NCI-H524 (cell line): ENCODE measurements at places on chromosomes 16 and 17.

GRCh38 chr17:12998874-12999273 is 19.0 kb downstream of the ELAC2 start:
- DNase-seq: no peak

DNA sequence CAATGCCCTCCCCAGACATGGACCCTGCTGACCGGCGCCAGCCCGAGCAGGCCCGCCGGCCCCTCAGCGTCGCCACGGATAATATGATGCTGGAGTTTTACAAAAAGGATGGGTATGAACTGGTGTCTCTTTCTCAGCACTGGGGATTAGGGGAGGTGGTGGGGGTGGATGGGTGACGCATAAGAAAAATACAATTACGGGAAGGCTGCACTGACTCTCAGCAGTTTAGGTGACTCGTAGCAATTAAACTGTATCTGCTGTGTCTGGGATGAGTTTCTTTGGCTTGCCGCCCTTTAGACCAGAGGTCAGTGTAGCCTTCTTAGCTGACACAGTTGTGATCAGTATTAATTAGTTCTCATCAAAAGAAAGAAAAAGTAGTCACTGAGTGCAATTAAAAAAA is 59.0 kb downstream of the ELAC2 start:
- no peak for DNase-seq

GRCh38 chr16:11915114-11915643 is 577 bp downstream of the GSPT1 start:
- DNase-seq: no peak

DNA sequence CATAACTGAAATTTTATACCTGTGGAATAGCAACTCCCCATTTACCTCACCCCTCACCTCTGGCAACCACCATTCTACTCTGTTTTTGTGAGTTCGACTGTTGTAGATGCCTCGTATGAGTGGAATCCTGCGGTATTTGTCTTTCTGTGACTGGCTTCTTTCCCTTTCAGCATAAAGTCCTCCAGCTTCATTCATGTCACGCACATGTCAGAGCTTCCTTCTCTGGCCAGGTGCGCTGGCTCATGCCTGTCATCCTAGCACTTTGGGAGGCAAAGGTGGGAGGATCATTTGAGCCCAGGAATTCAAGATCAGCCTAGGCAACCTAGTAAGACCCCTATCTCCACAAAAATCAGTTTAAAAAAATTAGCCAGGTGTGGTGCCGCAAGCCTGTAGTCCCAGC is 278.4 kb downstream of the PARN start:
- DNase-seq: no peak

- DNase-seq: no peak
These were observed 24.3 kb upstream of the ZNF652 start for GRCh38 chr17:49386373-49386772.

- no peak for DNase-seq
These were observed 16.2 kb downstream of the NCOR1 start for GRCh38 chr17:16199093-16199492.

GRCh38 chr17:45287526-45288500 is 25.9 kb upstream of the SPATA32 start:
- DNase-seq: peak; percentile 93

- DNase-seq: no peak
These were observed 61.9 kb downstream of the ZFHX3 start for GRCh38 chr16:72985995-72986394.

GRCh38 chr16:10213748-10214147 is 31.5 kb upstream of the GRIN2A start:
- no peak for DNase-seq

DNA sequence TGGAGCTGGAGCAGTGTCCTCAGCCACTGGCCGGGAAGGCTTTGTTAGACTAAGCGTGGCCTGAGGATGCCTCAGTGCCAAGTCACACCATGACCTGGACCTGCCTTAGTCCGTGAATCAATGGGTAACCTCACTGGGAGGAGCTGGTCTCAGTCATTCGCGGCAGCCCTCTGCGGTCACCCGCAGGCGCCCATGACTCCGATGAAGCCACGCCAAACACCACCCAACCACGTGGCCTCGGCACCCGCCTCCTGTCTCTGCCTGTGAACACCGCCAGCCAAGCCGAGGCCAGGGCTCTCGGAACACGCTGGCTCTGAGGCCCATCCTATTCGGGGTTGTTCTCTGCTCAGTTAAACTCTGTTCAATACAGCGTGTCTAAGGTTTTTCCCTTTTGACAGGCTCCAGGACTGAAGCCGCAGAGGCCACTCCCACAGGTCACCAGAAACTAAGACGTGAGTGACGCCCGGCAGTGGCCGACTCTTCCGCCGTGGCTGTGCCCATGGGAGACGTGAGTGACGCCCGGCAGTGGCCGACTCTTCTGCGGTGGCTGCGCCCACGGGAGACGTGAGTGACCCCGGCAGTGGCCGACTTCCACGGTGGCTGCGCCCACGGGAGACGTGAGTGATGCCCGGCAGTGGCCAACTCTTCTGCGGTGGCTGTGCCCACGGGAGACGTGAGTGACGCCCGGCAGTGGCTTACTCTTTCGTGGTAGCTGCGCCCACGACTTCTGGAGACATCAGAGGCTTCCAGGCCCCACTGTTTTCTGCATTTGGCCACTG is 16.8 kb upstream of the PABPN1L start:
- DNase-seq: no peak

DNA sequence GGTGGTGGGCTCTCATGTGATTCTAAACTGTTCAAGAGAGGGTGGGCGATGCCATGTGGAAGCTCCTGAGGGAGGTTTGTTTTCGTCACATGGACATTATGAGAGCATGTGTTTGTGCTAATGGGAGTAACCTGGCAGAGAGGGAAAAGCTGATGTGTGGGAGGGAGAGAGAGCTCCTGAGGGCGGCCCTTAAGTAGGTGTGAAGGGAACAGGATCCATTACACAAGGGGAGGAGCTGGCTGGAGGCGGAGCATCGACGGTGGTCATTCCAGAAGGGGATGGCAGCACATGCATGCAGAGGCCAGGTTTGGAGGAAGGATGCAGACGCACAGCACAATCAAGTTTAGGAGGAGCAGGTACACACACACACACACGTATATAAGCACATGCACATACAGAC is 197.5 kb downstream of the RPTOR start:
- no peak for DNase-seq

- peak; percentile 70 for DNase-seq
These were observed 30.3 kb downstream of the CPSF4L start for GRCh38 chr17:73231395-73231794.

GRCh38 chr17:75819678-75820077 is 24.5 kb downstream of the UNC13D start:
- DNase-seq: no peak

GRCh38 chr17:82487910-82488309 is 29.4 kb downstream of the NARF start:
- peak; percentile 45 for DNase-seq

DNA sequence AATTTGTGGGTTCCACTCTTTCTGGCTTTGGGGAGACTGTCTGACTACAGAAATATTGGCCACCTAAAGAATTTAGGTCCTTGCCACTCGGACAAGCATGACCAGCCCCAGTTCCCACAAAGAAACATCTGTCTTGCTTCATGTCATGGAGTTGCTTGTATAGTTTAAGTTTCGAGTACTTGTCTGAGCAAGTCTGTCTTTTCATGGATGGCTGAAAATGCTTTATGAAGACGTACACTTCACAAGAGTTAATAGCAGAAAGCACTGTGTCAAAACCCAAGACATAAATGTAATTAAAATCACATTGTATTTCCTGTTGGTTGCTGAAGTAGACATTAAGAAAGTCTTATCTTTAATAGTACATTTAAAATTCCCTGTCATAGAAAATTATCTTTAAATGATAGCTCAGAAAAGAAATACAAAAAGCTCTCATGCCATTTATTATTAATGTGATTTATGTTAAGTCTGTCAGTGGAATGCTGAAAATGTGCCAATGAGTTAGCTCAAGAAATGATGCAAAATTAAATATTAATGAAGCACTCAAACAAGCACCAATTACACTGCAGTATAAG is 29.8 kb upstream of the XYLT2 start:
- DNase-seq: no peak

GRCh38 chr16:81181013-81181720 is 57.3 kb upstream of the BCO1 start:
- peak; percentile 64 for DNase-seq

- no peak for DNase-seq
These were observed 121.4 kb upstream of the CORO6 start for GRCh38 chr17:29744121-29744520.

DNA sequence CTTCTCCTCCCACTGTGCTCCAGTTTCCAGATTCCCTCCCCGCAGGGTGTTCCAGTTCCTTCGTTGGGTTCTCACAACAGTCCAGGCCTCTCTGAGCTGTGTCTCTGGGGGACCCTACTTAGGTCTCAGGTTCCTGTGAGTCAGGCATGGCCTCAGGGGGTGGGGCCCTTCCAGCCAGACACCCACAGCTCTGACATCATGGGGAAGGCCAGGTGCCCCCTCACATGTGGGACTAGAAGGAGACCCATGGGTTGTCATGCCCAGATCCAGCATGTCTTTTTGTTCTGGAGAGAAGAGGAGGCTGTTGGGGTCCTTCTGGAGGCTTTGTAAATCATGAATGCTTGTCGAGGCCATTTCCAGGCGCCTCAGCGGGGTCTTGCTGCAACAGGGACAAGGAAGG is 32.0 kb upstream of the NDRG4 start:
- DNase-seq: no peak

- DNase-seq: peak; percentile 36
These were observed 6.4 kb downstream of the NECAB2 start for GRCh38 chr16:83974475-83974874.

DNA sequence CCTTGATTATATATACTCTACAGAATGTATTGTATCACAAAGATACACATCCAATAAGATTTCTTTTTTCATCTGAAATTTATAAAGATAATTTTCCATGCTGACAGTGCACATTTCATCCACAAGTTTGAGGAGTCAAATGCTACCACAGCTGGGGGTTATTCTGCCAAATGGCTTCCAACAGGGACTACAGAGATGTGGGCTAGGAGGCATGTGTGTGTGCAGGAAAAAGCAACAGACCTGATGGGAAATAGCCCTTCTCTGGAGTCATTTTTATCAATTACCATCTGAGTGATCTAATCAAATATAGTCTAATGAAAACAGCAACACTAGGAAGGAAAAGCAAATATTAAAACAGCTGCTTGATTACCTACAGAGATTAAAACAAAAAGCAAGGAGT is 290.5 kb downstream of the CEP112 start:
- no peak for DNase-seq

DNA sequence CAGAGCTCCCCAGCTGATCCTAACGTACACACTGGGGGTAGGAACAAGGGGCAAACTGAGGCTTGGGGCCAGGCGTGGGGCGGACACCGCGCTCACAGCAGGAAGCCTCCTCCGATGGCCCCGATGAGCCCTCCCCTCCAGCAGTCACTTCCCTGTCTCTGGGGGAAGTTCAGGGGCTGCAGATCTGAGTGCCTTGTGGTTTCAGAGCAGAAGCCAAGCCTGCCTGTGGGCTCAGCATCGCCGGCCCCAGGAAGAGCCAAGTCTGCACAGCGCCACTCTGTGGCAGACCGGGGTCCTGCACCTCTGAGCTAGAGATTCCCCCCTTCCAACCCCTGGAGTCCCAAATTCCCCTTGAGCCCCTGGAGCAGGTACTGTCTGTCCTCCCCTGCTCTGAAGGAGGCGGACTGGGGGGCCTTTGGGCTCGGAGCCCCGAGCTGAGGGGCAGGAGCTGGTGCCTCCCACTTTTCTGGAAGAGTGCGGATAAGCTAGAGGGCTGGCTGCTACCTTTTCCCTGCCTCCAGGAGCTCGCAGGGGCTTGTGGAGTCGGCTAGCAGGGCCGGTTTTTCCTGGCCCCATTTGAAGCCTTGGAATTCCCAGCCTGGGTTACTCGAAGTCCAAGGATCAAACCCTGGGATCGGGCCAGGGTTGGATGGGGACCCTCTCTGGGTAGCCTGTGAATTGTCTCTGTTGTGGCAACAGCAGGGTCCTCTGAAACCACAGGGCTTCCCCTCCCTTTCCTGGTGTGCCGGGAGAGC is 2.9 kb downstream of the GSE1 start:
- peak; percentile 91 for DNase-seq

DNA sequence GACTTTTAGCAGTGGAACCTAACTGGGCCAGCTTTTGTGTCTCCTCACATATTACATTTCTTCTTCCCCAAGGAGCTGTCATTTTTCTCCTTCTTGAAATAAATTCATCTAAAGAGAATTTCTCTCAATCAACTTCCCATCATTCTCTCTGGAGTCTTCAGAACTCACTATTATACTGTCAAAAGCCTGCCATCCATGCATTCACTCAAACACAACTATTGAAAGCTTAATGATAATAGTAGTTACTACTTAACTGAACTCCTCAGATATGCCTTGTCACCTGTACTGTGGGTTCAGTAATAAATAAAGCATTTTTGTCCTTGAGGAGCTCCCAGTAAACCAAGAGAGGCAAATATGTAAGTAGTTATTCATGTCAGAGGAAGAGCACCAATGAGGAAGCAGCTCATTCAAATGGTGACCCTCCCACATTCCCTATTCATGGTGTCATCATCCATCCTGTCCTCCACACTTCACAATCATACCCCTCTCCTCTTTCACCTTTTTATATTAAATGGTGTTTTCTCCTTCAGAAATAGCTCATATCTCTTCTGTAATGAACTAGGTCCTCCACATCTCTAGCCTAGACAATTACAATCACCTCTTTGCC is 162.6 kb downstream of the CA10 start:
- no peak for DNase-seq

DNA sequence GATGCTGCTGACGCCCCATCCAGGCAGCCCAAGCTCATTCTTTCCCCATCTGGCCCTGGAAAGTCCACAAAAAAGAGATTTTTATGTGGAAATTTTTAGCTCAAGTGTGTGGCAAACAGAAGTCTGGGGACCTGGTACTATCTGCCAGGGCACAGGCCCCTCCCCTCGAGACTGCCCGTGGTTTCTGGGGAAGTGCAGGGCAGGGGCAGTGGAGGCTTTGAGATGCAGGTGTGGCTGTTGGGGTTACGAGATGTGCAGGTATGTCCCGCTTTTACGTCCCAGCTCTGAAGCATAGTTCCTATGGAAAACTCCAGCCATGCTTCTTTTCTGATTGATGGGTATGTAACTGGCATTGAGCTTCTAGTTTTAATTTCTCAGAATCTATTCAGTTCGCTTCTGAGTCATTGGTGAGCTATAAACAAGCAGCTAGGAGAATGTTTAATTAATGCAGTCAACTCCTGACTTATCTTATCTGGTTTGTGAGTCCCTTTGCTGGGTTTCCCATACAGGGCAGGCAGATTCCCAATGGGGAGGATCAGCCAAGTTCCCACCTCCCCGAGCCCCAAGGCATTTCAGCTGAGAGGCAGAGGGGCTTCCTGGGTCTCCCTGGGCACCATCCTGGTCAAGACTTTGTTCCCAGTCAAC is 16.2 kb downstream of the TBX4 start:
- DNase-seq: no peak

DNA sequence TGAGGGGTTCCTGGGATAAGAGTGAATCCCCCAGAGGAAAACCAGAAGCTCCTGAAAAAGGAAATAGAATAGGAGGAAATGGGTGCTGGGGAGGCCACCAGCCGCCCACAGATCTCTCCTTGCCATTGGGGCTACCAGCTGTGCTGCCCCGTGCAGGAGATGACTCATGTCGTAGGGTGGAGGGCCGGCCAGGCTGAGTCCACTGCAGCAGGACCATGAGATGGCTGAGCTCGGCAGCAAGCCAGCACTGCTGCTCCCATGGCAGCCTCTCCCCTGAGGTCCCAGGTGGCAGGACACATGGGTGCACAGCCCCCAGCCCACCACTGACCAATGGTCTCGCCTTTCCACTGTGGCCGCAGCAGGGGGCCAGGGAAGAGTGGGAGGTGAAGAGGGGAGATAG is 95.5 kb downstream of the GNAO1 start:
- DNase-seq: no peak
